ENCODE measurements at places on chromosomes 1 and 21.
A peak's percentile ranks its signal among the peaks of the same experiment; 100 is the strongest.

GRCh38 chr21:46253610-46254124, 25.1 kb upstream of the LSS start:
- peak; percentile 24 for DNase-seq

DNA sequence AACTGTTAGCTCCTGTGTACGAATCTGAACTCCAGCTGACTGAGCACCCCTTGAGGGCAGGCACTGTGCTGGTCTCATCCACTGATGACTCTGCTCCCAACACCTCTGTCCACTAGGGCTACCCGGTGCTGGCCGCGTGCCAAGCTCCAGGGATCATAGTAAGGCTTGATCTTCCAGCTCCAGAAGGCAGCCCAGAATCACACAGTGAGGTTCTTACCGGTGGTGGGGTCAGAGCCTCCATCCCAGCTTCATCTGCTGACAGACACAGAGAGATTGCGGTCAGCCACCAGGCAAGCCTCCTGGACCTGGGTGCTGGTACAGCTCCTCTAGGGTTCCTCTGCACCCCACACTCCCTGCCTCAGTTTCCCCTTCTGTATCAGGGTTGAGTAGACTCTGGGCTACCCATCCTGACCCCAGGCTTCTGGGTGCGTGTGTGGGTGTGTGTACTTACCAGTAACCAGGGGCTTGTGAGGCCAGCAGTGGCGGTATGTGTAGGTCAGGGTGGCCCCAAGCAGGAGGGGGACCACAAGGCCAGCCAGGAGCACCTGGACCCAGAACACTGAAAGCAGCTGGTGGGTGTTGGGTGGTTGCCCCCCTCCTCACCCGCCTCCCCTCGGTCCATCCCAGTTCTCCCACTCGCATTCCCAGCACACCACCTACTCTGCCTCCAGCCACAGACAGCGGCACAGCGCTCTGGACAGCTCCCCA, 3.4 kb downstream of the TNFRSF25 start:
- DNase-seq, result no peak

DNA sequence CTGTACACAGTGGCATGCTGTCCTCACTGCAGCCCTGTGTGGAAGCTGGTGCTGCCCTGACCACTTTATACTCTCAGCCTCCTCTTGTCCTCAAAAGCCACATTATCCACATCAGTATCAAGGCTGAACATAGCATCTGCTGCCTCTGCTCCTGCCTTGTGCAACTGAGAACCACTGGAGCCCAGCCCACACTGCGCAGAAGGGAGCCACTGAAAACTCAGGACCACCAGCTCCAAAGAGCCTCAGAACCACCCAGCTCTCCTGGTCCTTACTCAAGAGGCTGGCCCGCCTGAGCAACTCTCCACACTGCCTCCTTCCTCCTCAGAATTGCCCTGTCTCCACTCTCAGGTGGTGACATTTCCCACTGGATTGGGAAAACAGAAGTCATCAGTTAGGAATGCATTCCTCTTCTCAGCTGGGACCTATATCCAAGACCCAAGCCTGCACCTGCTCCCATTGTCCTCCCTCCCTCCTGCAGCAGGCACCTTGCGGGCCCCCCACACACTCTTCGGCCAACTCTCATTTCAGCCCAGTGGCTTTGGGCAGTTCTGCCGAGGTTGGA, 7.0 kb upstream of the KISS1 start:
- DNase-seq, result no peak

- DNase-seq, result peak; percentile 21
These were observed 13.0 kb downstream of the UBE4B start for GRCh38 chr1:10045480-10046355.

DNA sequence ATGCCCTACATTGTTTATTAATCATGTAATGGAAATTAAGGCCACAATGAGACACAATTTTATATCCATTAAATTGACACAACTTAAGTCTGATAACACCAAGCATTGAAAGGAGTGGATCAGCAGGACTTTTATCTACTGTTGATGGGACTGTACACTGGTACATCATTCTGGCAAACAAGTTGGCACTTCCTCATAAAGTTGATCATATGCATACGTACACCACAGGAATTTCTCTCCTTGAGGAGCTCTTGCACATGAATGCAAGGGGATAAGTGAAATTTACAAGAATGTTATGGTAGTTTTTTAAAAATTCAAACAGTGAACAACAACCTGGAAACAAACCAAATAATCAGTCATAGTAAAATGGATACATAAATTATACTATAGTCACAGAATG, 20.1 kb downstream of the RAVER2 start:
- DNase-seq, result no peak

DNA sequence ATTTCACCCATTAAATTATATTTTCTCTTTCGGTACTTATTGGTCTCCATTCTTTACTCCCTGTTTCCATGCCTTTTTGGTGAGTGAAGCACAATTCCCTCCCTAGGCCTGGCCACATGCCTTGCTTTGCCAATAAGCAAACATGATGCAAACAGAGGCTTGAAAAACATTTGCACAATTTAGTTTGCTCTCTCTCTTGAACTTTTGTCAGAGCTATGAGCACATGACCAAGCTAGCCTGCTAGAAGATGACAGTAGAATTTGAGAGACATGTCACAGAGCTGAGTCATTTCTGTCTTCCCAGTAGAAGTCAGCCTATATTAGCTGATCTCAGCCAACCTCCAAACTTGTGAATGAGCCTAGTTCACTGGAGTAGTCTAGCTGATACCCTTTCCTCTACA, 24.6 kb downstream of the ANGPTL3 start:
- no peak for DNase-seq

- DNase-seq, result no peak
These were observed 127.7 kb downstream of the DMRTA2 start for GRCh38 chr1:50295566-50295965.

- DNase-seq, result no peak
These were observed 46.4 kb upstream of the SYNC start for GRCh38 chr1:32748926-32749325.

DNA sequence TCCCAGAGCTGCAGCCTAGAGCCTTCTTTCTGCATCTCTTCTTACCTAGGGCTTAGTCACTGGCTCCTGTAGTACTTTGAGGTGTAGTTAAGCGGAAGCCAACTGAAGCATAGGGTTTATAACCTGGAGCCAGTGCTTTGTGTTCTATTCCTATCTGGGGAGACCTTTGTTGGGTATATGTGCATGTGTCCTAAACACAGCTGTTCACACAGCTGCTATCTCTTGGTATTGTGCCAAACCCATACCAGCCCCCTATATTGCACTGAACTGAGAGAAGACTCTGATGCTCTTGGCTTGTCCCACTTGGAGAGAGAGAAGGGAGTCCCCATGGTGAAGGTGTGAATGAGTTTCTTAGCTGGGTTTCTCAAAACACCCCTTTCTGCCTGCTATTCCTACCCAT, 17.2 kb upstream of the NFASC start:
- peak; percentile 89 for DNase-seq

DNA sequence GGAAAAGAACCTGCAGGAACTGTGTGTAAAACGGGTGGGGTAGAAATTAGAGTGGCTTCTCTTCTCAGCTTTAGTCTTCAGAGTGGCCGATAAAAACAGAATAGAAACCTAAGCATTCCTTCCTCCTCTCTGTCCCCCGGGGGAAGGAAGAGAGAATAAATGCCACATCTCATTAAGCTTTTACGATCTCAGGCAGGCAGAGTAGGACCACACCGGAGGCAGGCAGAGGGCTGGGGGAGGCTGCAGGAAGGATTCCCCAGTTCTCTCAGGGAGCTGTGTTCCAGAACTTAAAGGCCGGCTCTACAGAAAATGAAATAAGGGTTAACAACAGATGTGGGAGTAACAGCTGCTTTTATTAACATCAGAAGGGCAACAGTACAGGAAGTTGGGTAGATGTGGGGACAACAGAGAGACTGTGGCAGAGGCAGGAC, 24.5 kb upstream of the MEF2D start:
- no peak for DNase-seq

DNA sequence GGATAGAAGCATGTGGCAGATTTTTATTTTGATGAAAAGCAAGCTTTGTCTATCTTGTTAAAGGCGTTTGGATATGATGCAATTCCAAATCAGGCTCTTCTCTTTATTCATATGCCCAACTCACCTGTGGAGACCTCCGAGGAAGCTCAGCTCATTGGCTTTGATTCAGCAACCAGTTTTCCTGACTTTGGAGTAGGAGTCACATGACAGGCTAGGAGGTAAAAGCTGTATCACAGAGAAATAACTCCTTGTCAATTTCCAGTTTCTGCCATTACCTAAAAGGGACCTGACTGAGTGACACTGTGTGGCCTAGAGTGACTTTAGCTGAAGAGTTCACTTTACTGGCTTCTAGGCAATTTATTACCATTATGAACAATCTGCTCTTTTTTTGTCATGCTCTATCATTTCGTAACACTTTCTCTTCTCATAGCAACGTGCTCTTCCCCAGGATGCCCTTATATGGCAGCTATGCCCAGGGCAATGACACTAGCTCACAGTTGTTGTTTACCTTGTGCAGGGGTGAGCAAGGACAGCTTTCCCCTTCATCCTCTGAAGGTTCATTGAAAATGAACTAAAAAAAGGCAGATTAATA, 107.2 kb downstream of the KCNK1 start:
- no peak for DNase-seq

- no peak for DNase-seq
These were observed 451.9 kb upstream of the VAMP3 start for GRCh38 chr1:7319196-7319595.

GRCh38 chr1:34785231-34785874, 4.3 kb downstream of the GJB3 start:
- no peak for DNase-seq

DNA sequence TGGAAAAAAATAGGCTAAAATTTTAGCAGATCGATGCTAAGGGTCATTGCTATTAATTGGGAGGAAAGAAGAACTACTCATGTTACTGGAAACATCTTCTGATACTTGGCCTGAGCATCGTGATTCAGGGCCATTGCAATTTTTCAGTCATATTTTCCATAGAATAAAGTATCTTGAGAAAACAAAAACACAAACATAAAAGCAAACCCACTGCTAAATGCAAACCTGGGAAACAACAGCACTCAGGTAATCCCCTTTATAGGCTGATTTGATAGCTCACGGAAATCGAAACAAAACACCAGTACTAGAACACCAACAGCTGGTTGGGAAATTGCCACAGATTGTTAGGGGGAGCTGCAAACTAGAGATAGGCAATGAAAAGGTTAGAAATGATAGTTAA, 172.9 kb upstream of the ESRRG start:
- no peak for DNase-seq

DNA sequence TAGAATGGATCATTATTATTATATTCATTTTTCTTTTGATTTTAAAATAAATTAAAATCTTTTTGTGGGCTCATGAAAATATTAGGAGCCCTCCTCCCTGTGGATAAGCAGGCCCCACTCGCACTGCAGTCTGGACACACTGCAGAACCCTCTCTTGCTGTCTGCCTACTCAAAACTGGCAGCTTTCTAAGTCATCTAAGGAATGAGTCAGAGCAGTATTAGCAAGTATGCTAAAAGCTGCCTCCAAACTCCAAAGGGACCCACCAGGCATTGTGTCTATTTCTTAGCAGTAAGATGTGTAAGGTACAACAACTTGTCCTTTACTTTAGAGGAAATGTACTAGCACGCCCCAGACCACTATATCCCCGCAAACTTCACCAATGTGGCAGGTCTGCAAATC, 108.8 kb downstream of the SYF2 start:
- DNase-seq, result no peak

GRCh38 chr21:34779860-34780259, 111.1 kb downstream of the CLIC6 start:
- no peak for DNase-seq

DNA sequence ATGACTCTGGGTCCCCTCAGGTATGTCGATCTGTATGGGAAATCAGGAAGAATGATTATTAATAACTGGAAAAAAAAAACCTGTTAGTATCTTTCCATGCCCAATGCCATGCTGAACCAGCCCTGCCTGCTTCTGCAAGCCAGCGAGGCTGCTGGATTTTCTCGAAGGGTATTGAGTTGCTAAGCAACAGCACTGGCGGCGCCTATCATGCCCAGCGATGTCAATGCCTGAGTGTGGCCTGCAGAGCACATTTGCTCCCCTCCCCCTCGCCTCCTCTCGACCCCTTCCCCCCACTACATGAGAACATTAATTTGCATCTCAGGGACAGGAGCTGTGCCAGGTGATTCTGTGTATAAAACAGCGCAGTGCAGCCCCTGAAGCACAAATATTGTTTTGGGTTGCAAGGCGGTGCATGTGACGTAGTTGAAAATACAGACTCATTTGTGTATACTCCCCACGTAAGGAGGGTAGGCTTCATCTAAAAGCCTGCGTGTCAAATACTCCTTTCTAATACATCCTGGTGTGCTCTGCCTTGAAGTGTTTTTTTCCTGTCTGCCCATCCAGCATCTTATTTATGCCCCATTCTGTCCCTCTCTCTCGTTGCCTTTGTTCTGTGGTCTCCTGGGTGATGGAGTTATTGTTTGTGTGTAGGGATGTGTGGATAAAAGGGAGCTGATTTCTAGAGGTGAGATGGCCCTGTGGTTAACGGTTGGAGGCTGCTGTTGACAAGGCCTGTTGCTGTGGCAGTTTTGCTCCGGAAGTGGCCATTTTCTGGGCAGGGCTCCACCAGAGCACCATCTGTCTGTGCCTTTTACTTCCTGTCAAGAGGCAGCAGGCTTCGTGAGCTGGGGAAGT, 32.7 kb upstream of the ATP5PO start:
- peak; percentile 56 for DNase-seq

GRCh38 chr21:42672699-42673458, 19.5 kb downstream of the PDE9A start:
- peak; percentile 15 for DNase-seq

- no peak for DNase-seq
These were observed 5.5 kb downstream of the PTP4A2 start for GRCh38 chr1:31932491-31933316.

DNA sequence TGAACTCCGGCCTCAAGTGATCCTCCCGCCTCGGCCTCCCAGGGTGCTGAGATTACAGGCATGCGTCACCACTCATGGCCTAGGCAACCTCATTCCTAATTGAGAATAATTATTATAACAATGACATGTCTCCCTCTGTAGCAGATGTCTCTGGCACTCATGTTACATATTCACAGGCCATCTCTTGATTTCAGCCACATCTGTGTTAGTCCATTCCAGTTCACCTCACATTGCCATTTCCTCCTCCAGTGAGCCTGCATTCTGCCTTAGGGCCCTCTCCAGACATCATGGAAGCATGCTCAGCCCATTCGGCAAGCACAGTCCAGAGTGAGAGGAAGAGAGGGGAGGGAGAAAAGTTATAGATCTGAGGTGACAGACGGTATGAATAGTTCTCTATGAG, 32.5 kb downstream of the CDKN2C start:
- DNase-seq, result no peak
